Stimulated activated naive CD8-positive, alpha-beta T cell treated with anti-CD3 and anti-CD28 coated beads, Interleukin-15, Interleukin-2, amounts not matched to agents 100 U/mL and 50 U/mL, for 24 hours (primary cell): ENCODE measurements at places on chromosomes 5 and 9.
A peak's percentile ranks its signal among the peaks of the same experiment; 100 is the strongest.

DNA sequence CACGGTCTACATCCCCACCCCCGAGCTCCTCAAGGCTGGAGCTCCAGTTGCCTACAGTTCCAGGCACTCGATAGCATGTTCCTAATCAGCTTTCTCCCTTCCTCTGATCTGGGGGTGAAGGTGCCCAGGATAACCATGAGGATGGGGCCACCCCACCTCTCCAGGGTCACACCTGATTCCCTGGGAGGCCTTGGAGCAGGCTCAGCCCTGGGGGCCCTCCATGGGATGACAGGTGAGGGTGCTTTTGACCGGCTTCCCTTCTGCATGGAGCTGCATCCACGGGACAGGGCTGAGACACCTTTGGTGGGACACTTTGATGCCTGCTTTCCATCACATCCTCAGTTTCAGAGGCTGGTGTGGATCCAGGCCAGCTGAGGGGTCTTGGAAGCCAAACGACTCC is 28.6 kb downstream of the GADD45G start:
- DNase-seq, result no peak

- DNase-seq, result no peak
These were observed 9.0 kb upstream of the RFX3 start for GRCh38 chr9:3534614-3535404.

DNA sequence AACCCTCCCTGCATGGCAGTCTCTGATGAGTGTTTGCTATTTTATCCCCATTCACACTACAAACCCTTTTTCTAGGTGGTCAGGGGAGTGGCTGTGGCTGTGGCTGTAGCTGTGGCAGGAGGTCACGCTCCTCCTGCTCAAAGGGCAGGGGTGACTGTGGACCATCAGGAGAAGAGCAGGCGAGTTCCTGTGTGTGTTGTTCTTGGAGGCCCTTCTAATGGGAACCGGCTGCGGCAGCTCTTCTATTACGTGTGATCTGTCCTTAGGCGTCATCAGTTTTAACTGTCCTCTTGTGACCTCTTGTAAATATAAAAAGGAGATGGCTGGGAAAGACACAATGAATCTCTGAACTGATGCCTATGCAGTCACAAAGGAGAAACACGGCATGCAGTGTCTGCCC is 65.1 kb downstream of the ANKH start:
- no peak for DNase-seq

DNA sequence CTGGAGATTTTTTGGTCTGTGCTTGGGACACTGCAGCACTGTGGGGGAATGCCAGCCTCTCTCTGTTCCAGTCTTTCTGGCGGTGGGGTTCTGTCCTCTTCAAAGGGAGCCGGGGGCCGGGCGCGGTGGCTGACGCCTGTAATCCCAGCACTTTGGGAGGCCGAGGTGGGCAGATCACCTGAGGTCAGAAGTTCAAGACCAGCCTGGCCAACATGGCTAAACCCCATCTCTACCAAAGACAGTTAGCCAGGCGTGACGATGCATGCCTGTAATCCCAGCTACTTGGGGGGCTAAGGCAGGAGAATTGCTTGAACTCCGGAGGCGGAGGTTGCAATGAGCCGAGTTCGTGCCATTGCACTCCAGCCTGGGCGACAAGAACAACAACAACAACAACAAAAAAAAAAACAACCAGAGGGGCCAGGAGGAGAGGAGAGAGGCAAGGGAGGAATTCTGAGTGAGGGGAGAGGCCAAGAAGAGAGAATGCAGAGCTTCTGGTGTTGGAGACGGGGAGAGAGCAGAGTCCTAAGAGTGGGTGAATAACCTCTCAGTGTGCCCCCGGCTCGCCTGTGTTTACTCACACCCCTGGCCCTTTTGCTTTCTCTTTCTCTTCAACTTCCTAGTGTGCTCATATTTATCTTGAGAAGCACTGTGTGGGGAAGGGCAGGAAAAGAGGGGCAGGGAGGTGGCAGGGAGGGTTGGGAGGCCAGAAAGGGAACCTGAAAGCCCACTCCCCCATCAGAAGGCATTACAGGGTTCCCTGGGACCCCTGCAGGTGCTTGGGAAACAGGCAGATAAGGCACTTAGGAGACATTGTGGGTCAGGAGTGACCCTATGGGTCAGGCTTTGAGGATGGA is 3.2 kb upstream of the SET start:
- peak; percentile 37 for DNase-seq

DNA sequence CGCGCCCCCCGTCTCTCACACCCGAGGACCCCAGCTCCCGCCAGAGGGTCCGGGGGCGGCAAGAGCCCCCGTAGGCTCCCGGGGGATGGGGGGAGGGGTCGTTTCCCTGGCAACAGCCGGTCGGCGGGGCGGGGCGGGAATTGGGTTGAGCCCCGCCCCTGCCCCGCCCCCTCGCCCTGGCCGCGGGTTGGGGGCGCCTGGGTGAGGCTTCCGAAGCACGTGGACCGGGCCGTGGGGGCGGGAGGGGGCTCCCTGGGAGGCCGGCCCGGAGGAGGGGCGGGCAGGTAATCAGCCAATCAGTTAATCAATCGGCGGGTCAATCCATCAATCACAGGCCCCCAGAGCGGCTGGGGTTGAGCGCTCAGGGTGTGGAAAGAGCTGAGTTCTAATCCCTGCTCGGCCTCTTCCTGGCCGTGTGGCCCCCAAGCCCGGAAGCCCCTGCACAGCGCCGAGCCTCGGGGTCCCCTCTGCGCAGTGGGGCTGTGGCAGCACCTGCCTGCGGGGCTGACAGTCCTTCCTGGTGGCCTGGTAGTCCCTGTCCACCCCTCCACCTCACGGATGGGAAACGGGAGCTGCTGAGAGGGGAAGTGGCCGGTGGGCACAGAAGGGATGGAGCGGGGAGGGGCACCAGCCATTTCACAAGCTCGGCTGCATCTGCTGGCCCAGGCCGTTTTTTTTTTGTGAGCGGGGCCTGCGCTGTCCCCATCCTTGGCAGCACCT is 174.2 kb upstream of the IER5L start:
- peak; percentile 48 for DNase-seq

DNA sequence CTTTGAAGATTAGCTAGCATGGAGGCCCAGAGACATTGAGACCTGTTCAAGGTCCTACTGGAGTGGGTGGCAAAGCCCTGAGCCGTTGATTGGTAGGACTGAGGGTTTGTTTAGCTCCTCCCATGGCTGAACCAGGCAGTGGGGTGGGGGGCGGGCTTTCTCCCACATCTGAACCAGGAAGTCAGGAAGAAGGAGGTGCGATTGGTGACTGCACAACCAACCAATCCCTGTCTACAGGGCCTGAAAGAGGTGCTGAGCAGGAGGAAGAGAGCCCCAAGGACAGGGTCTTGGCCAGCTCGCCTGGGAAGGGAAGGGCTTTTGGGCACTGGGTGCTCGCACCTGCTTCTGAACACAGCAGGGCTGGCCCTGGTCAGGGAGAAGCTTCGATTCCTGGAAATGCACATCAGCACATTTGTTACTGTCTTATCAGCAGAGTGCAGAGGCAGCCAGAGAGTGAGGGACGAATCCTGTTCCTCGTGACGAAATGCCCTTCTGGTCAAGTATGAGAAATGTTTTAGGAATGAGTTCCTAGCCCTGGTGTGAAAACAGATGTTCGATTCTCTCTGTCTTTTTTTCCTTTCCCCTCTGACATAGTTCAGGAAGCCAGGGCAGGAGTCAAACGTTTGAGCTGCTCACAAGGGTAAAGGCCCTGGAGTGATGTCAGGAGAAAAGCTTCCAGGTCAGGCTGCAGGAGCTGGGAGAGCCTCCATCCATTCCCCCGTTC is 294.8 kb upstream of the KLF4 start:
- DNase-seq, result no peak

- DNase-seq, result peak; percentile 10
These were observed 8.9 kb downstream of the OTP start for GRCh38 chr5:77629509-77630113.

DNA sequence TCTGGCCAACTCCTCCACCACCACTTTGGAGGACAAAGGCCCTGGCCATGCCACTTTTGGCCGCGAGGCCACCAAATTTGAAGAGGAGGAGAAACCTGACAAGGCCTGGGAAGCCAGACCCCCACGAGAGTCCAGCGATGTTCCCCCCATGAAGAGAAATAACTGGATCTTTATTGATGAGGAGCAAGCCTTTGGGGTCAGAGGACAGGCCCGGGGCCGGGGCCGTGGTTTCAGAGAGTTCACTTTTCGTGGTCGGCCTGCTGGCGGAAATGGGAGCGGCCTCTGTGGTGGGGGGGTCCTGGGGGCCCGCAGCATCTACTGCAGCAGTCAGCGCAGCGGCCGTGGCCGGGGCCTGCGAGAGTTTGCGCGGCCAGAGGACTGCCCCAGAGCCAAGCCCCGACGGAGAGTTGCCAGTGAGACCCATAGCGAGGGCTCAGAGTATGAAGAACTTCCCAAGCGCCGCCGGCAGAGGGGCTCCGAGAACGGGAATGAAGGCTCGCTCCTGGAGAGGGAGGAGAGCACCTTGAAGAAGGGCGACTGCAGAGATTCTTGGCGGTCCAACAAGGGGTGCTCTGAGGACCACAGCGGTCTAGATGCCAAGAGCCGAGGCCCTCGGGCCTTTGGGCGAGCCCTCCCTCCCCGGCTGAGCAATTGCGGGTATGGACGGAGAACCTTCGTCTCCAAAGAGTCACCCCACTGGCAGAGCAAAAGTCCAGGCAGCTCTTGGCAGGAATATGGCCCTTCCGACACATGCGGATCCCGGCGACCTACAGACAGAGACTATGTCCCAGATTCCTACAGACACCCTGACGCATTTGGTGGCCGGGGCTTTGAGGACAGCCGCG is 27.4 kb upstream of the POMT1 start:
- no peak for DNase-seq

DNA sequence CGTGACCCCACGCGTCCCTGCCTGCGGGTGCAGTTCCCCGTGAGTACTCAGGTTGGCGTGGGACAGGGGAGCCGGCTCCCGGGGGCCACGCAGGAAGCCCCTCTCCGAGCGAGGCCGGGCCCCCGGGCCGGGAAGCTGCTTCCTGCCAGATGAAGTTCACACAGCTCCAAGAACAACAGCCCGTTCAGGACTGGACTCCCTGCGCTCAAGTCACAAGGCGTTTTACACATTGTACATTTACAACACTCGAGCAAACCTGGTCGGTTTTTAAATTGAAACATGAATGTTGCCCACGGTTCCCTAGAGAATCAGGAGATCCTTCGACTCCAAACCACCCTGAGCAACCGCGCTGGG is 22.4 kb downstream of the SLC9A3 start:
- no peak for DNase-seq

DNA sequence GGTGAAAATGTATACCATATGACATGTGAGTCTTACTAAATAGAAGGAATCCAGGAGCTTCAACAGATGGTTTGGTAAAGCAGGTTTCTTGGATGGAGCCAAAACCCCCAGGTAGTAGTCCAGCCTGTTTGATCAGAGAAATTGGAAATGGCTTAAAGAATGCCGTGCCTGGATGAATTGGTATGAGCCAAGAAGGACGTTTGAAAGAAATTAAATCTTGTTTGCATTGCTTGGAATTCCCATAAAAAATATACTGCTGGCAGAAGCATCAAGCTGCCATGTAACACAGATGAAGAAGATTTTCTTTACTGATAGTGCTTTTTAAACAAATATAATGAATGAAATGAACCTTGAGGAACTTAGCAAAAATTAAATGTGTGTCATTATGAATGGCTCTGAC is 176.3 kb downstream of the NPR3 start:
- DNase-seq, result no peak

DNA sequence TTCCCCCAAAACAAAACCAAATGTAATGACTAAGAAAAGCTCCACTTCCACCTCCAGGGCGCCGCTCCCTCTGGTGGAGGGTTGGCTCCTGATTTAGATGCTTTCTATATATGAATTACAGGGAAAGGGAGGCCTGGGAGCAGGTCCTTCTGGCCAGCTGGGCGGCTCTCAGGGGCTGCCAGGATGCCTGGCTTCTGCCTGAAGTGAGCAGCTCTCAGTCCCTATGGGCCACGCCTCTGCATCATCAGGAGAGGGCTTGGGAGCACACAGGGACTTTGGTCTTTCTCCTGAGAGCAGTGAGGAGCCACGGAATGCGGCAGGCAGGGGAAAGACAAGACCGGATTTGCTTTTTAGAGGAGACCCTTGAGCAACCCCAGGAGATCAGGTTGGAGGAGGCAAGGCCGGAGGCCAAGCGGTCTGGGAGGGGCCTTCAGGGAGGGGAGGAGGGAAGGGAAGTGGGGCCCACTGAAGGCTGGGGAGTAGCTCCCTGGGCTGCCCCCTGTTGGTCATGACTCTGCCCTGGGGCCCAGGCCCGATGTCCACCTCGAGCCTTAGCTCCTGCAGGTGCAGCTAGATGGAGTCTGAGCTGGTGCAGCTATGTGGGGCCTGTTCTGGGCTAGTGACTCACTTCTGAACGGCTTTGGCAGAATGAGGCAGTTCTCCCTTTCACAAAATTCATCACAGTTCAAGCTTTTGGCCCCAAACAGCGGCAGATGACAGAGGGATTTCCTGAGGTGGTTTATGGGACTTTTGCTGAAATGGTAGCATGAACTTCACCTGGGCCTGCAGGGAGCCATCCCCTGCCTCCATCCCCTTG is 11.3 kb upstream of the GRHPR start:
- DNase-seq, result peak; percentile 49

DNA sequence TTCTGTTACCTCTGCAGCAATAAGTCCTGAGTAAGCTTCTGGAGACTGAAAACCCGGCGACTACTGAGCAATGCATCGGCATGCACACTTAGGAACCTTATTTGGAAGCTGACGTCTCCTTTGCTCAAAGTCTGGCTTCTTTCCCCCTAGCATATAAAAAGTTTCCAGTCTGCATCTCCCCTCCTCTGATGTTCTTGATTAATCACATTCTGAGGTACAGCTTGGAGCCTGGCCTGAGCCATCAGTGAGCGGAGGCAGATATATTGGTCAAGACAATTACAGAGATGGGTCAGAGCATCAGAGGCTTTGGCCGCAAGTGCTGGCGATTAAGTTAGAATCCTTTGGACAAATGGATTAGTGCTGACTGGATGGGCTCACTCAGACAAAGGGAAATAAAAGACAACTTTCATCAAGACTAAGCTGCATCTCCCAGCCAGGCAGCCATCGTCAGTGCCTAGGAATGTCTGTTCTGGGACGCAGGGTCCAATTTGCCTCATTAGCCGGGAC is 140.7 kb downstream of the MTX3 start:
- no peak for DNase-seq

DNA sequence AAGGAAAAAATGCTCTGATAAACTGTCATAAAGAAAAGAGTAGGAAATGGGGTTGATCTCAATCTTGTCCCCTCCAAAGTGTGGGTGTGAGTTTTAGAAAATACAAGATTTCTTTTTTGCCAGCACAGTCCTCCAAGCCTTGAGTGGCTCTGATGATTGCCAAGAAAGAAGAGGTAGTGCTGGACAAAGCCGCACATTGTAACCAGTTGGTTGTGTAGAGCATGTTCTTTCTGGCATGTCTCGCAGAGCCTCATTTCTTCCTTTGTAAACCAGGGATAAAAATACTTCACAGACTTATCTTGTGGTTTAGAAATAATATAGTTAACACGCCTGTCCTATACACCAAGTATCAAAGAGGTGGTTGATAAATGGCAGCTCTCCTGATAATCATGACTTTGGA is 30.4 kb downstream of the PRLR start:
- no peak for DNase-seq

DNA sequence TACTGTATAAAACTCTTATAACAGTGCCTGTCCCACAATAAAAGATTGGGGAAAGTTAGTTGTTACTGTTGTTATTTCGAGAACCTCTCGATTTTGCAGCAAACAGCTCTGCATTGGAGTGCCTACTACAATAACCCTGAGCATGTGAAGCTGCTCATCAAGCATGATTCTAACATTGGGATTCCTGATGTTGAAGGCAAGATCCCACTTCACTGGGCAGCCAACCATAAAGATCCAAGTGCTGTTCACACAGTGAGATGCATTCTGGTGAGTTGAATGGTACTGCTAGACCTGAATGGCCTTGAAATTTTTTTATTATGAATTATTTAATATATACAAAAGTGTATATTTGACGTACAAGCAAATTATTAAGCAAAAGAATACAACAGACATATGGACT is 123.2 kb downstream of the TEX10 start:
- DNase-seq, result no peak
